Activated CD8-positive, alpha-beta memory T cell treated with anti-CD3 and anti-CD28 coated beads for 24 hours (primary cell): ENCODE measurements at places on chromosomes 1 and 21.

GRCh38 chr1:162305969-162306368 is 70.7 kb downstream of the SPATA46 start:
- no peak for DNase-seq

DNA sequence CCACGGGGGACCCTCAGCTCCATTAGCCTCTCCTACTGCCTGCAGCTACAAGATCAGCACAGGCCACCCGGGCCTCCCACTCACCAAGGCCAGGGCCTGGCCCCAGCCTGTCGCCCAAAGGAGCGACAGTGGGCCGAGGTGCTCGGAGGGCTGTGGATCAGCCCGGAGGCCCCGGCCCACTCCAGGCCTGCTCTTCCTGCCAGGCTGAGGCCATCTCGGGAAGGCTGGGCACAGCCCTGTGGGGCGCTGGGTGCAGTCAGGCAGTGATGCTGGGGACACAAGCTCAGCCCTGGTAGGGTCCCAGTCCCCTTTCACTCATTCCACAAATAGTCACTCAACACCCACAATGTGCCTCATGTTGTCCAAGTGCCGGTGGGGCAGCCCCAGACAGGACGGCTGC is 58.8 kb downstream of the CASZ1 start:
- no peak for DNase-seq

DNA sequence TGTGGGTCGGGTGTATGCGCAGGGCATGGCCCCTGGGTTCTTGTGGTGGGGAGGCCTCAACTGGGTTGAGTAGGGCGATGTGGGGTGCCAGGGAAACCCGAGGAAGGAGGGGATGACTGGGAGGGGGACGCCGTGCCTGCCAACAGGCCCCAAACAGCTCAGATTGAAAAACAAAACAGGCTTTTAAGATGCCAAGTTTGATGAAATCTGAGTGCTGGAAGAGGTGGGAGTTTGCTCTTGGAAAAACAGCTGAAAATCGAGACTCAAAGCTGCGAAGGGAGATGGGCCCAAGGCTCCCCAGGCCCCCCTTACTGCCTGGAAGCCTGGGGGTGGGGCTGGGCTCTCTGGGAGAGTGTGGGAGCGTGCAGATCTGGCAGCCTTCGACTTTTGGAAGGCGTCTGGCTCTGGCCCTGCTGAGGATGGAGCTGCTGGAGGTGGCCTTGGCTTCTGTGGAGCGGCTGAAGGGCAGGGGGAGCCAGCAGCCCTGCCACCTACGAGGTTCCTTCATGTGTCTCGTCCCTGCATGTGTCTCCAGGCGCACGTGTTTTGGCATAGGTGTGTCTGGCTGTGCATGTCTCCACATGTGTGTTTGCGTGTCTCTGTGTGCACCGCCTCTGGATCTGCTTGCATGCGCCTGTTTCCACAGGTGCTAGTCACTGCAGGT is 33.3 kb downstream of the PTPRF start:
- no peak for DNase-seq

DNA sequence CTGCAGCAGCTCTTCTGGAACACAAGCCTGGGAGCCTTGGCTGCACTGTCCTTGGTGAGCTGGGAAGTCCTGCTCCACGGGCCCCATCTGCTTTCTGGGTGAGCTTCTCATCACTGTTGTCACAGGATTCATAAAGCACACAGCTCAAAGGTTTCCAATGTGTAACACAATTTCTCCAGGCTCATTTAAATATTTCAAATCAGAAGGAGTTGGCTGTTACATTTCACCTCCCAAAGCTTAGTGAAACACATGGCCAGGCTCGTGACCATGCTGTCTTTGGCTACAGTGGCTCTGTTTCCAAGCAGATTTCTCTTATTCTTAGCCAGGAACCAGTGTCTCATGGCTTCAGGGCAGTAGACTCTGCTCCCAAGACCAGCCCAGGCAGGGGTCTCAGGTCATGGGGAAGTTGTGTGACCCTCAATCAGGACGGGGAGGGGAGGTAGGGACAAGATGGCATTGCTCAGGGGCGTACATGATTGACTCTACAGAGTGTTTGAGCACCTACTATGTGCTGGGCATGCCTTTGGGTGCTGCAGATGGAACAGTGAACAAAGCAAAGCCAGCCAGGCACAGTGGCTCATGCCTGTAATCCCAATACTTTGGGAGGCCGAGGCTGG is 353.0 kb downstream of the NPHP4 start:
- DNase-seq, result no peak

DNA sequence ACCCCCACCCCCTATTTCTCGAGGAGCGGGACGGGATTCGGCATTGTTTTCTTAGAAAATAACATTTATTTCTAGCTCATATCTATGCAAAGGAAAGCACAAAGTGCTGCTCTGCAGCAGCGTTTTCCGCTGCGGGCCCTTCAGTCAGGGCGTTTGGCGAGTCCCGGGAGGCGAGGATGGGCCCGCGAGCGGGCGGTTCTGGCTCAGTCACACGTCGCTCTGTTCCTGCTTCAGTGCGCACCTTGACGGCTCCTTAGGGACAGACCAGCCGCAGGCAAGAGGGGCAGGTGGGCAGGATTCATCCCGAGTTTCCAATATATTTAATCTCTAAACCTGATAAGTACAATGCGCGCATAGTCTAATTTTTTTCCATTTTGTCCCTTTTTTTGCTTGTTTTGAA is 5.7 kb downstream of the DMRTA2 start:
- DNase-seq, result no peak

- no peak for DNase-seq
Measured at GRCh38 chr1:18091660-18092446, 15.7 kb upstream of the IGSF21 start.
